ENCODE measurements at places on chromosomes 2 and 18. TPM values are rescaled to one million over a fixed set of nuclear protein-coding genes. Genes with fewer than 3 reads are reported as not detected.

DNA sequence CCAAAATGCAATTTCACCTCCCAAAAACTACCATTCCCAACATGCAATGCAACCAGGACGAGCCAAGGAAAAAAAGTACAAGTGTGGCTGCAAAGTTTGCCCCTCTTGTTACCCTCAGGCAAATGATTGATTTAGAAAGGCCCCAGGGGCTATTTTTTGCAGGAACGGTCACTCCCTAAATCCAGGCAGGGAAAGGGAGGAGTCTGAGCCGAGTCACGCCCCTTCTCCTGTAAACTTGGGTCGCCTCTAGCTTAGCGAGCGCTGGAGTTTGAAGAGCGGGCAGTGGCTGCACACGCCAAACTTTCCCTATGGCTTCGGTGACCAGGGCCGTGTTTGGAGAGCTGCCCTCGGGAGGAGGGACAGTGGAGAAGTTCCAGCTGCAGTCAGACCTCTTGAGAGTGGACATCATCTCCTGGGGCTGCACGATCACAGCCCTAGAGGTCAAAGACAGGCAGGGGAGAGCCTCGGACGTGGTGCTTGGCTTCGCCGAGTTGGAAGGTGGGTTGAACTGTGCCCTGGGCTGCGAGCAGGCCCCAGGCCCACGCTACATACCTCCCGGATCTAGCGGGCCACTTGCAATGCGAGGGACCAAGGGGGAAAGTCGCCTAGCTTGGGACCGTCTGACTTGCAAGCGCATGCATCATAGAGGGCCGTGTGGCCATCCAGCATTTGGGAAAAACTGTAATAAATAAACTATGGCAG, at the start of gene GALM:
TSS of gene GALM (plus strand) at position 261 of the 702 bp plus-strand sequence. CDS start at position 309, 48 bp downstream.
- peak; percentile 87 for DNase-seq

The SATB2 gene
- total RNA-seq, result 22.1 TPM

DNA sequence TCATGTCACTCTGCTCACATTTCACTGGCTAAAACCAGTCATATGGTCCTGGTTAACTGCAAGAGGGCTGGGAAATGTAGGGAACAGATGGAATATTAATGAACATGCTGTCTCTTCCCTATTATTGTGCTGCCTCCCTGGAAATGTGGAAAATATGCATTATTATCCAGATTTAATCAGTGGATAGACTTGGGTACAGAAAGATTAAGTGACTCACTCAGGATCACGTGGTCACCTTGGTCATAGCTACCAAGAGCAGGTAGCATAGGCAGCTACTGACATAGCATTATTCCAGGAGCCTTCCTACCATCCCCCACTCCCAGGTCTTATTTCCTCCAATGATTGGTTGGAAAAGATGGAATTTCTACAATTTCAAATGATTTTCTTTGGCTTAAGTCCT, 141.1 kb downstream of the HRH4 start:
- no peak for DNase-seq

The OR6B2 gene
- total RNA-seq, result not detected

DNA sequence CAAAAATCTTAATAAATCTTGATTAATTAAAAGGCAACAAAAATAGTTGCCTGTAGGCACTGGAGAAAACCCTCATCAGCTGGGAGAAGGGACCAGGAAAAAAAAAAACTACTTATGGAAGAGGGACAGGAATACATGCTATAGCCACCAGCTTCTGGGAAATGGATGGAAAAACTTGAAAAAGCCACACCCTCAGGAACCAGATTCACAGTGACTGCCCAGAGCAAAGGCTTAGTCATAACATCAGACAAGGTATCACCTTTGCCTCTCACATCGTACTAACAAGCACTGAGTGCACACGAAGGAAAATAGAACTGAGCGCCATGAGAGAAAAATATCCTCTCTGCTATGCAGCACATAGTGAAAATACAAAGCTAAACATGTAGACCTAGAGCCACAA, 116.9 kb upstream of the GYPC start:
- no peak for DNase-seq

GRCh38 chr18:67862069-67862468, 345.5 kb upstream of the DSEL start:
- DNase-seq, result no peak

The SMPD4 gene
- total RNA-seq, result 95.8 TPM

GRCh38 chr2:12262681-12263436, 453.9 kb upstream of the TRIB2 start:
- no peak for DNase-seq

The CCDC121 gene
- total RNA-seq, result 1.9 TPM

GRCh38 chr2:62501794-62502500, 4.0 kb downstream of the TMEM17 start:
- no peak for DNase-seq

The MPV17 gene
- total RNA-seq, result 60.4 TPM

DNA sequence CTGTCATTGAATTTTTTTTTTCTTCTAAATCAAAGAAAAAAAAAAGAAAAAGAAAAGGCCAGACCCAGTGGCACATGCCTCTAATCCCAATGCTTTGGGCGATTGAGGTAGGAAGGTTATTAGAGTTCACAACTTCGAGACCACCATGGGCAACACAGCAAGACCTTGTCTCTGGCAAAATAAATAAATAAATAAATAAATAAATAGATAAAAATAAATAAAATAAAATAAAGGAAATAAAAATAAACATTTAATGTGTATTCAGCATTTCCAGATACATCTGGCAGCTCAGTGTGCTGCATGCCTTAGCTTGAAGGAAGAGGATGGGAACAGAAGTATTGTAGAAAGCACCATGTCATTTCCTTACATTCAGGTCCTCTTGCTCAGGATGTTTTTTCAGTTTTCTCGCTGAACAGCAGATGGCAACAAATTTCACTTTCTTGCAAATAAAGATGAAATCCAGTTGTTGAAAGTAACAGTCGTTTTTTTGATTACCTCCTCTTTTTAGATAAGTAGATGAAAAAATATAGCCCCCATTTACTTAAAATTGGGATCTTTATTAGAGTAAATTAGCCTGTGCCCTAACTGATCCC, 25.7 kb upstream of the FAM178B start:
- DNase-seq, result no peak

The DSC3 gene
- total RNA-seq, result 2.1 TPM

The KRTCAP3 gene
- total RNA-seq, result 41.9 TPM

The SCYGR4 gene
- total RNA-seq, result not detected

DNA sequence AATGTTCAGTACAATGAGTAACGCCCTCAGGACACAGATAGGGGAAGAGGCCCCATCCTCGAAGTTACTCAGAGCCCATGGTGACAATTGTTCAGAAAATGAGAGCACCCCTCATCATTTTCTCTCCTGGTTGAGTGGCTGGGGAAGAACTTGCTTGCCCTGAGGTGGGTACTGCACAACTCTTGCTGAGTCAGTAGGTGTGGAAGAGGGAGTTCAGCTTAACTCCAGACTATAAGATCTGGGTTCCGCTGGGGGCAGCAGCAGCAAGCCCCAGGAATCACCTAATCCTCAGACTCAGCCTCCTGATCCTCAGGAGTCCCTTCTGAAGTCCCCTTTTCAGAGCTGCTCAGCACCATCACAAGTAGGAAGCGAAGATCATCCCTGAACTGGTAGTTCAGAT, 123.7 kb downstream of the PIEZO2 start:
- no peak for DNase-seq

GRCh38 chr2:55965966-55966365, 42.4 kb upstream of the EFEMP1 start:
- DNase-seq, result no peak

The FAM110C gene
- total RNA-seq, result 7.7 TPM

DNA sequence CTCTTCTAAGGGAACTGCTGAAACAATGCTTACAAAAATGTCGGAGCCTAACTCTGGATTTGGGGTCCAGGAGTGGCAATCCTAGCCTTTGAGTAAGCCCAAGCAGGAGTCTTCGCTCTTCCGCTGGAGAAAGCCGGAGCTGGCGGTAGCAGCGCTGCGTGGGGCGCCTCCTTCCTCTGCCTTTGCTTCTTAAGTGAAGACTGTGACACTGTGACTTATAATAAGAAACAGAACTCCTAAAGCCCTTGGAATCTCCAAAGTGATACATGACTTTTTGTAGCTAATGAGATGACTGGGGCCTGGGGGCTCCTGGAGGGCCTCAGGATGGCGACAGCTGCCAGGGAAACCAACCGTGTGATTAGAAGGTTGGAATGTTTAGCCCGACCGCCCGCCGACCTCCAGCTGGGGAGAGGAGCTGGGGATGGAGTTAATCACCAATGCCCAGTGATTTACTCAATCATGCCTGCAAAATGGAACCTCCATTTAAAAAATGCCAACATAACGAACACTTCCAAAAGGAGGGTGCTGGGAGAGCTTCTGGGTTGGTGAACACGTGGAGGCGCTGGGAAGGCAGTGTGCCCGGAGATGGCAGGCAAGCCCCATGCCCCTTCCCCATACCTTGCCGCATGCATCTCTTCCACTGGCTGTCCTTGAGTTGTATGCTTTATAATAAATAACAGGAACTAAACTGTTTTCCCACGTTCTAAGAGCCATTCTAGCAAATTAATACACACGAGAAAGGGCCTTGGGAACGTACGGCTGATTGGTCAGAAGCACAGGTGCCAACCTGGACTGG, 29.0 kb upstream of the MAL start:
- DNase-seq, result peak; percentile 5

The NIF3L1 gene
- total RNA-seq, result 49.1 TPM

- DNase-seq, result no peak
These were observed 16.8 kb upstream of the CUL3 start for GRCh38 chr2:224601923-224602322.

GRCh38 chr2:506451-506850, 170.8 kb downstream of the TMEM18 start:
- no peak for DNase-seq

- DNase-seq, result no peak
These were observed 226.2 kb upstream of the TNP1 start for GRCh38 chr2:217086038-217086522.

The KCNE4 gene
- total RNA-seq, result not detected

DNA sequence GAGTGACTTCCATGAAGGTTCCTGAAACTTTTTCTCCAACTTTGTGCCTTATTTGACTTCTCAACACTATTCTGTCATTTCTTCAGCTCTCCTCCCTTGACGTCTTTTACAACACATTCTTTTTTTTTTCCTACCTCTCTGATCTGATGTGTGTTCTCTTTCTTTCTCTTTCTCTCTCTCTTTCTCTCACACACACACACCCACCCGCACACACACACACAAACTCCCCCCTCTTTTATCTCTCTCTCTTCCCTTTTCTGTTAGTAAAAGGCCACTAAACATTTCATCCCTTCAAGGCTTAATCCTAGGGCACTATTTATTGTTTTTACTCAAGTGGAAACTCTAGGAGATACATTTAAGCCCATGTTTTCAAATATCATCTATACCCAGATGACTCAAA, 107.8 kb upstream of the CNTNAP5 start:
- DNase-seq, result no peak

GRCh38 chr2:172931918-172932520, 143.6 kb upstream of the MAP3K20 start:
- DNase-seq, result peak; percentile 67

The CCDC85A gene
- 0.22 TPM for total RNA-seq

GRCh38 chr2:16791496-16791895, 125.9 kb upstream of the CYRIA start:
- no peak for DNase-seq

DNA sequence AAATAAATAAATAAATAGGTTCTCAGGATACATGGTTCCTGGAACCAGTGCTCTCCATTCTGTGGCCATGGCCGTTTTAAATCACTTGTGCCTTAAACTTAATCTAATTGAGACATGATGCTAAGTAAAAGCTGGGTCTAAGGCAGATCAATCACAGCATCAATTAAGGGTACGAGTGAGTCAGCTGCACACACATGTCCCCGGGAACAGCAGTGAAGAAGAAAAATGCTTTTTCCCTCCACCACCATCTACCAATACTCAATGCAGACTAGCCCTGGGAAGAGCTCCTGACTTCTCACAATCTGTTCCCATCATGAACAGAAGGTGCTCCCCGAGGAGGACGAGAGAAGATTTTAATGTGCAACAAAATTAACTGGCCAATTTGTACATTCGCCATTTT, 6.8 kb upstream of the CHMP1B start:
- no peak for DNase-seq

GRCh38 chr18:43314941-43315340, 37.7 kb upstream of the SYT4 start:
- DNase-seq, result no peak

DNA sequence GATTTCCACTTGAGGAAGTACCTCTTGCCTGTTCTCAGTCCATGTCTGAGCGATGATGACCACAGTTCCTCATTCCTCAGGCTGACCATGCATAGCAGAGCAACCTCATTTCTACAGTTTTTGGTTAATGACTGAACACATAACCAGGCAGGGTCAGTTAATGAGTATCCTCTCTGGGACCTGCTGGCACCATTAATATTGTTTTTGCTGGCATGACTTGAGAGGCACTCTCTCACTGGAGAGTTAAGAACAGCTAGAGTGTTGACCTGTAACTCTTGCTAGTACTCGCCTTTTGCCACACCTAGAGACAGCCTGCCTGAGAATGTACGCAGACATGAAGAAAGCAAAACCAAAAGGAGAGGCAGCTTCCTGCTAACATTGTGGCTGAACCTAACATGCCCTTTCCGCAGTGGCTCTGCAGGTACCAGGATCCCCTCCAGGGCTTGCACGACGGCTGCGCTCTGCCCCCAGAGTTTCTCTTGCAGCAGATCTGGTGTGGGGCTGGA, 23.9 kb downstream of the PECR start:
- no peak for DNase-seq

DNA sequence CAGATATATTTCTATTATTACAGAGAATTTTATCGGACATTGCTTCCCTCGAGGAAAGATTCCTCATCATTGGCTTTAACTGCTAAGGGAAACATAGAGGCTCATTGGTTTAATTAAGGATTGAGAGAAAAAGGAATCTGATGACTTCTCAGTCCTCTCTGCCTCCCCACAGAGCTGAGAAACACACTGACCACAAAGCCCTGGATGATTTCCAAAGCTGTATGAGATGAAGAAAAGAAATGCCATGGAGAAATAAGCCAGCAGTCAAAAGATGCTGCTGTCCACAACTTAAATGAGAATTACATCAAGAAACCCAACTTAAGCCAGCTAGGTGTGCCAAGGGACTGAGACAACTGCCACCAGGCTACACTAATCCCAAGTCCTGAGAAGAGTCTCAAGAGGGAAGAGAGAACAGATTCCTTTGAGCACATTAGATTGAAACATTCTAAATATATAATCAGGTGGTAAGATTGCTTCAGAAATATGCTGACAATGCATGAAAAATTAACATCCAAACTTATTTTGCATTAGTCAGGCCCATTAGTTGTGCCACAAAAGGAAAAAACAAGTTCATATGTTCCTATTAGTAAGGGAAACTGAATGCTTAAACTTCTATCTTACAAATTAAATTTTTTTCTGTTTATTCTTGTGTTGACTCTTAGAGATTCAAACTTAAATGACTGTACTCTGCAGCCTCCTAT, 308.1 kb upstream of the CYRIA start:
- no peak for DNase-seq

- no peak for DNase-seq
These were observed 24.7 kb upstream of the ARL4C start for GRCh38 chr2:234521536-234521935.

GRCh38 chr18:55119434-55119833, 160.2 kb upstream of the CCDC68 start:
- no peak for DNase-seq

The SCN3A gene
- total RNA-seq, result not detected
